ENCODE measurements at places on chromosomes 12 and 14. TPM values are rescaled to one million over a fixed set of nuclear protein-coding genes. Genes with fewer than 3 reads are reported as not detected.

DNA sequence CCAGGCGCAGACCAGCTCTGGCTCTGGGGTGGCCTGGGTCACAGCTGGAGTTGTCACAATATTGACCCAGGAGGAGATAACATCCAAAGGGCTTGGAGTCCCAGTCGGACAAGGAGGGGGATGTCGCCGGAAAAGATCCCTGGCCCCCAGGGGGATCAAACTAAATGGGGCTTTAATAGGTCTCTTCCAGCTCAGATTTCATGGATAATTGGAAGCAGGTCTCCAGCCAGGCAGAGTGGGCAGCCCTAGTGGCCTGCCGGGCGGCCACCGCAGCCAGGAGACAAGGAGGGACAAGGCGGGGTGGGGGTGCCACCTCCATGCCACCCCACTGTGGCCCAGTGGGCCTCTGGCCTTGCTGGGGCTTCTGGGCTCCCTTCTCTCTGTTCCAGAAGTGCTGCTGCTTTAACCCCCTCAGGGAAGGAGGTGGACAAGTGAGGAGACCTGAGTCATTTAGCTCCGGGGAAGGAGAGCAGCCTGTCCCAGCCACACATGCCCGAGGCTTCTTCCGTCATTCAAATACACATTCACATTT is 23.1 kb upstream of the PGF start:
- DNase-seq = no peak

Gene MEG3
- total RNA-seq = 25.2 TPM

DNA sequence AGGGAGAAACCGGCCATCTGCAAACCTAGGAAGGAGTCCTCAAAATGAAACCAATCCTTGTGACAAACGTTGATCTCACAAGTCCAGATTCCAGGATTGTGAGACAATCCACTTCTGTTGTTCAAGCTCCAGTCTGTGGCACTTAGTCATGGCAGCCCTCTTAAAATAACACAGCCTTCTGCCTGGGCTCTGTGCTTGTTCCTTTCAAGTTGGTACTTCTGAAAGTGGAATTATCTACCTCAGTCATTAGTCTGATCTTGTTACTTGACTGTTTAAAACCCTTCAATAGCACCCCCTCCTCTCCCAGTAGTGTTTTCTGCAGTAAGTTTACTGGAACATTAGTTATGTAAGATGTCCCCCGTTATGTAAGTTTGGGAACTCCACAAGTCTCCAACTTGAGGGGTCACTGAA is 111.0 kb upstream of the HIF1A start:
- DNase-seq = no peak

Gene OR4K15
- total RNA-seq = not detected

DNA sequence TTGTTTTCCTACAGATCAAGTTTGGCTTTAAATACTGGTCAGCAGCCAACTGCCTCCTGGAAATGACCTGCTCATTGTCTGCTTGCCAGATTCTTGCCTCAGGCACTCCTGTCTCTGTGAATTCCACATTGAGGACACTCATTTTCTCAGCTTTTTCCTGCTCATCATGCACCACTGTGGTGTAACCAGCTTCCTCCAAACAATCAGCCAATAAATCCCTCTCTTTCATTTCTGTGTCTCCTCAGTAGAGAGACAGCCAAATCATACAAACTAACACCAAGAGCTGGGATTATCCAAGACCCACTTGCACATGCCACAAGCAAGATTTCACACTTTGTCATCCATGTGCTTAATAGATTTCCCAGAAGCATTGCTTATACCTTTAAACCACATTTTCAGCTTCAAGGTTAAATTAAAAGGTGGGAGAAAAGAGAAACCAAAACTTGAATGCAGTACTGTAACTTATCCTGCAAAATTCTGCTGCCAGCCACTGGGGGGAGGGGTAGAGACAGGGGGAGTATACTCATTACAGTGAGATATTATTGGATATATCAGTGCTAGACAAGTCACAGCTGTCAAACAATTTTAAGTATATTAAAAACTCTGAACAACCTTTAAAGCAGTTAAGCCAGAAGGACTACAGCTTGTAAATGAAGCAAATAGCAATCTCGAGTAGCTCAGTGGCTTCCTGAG is 105.0 kb downstream of the PPP2R5E start:
- peak; percentile 53 for DNase-seq

DNA sequence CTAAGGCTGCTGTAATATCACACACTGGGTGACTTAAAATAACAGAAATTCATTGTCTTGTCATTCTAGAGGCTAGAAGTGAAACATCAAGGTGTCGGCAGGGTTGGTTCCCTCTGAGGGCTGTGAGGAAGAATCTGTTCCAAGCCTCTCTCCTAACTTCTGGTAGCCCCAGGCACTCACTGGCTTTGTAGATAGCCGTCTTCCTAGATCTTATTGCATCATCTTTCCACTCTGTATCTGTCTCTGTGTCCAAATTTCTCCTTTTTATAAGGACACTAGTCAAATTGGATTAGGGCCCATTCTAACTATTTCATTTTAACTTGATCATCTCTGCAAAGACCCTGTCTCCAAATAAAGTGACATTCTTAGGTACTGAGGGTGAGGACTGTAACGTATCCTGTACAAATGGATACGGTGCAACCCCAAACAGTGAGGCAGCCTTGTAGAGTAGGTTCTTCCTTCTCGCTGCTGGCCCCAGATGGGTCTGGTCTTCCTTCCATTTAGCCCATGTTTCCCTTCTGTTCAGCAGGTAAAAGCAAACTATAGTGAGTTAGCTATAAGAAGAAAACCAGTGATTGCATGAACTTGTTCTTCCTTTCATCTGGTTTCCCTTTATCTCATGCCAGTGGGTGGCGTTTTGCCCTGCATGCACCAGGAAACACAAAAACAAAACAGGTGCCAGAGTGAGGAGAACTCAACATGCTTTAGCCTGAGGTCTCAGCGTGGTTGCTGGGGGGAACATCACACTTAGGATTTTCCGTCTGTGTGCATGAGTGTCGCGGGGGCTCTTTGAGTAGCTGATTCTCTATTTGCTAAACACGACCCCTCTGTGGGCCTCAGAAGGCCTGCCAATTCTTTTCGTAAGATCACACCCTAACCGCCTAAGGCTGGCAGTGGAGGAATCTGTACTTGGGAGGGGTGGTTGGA is 19.5 kb downstream of the TTC9 start:
- DNase-seq = no peak

GRCh38 chr12:126998031-126998430 is 1268.9 kb upstream of the TMEM132C start:
- DNase-seq = no peak

GRCh38 chr12:110233212-110233903 is 47.7 kb upstream of the ATP2A2 start:
- DNase-seq = no peak

GRCh38 chr14:58898655-58899316 is 261.0 kb downstream of the DACT1 start:
- DNase-seq = no peak

- no peak for DNase-seq
Measured at GRCh38 chr14:89429199-89430181, 12.5 kb upstream of the FOXN3 start.

DNA sequence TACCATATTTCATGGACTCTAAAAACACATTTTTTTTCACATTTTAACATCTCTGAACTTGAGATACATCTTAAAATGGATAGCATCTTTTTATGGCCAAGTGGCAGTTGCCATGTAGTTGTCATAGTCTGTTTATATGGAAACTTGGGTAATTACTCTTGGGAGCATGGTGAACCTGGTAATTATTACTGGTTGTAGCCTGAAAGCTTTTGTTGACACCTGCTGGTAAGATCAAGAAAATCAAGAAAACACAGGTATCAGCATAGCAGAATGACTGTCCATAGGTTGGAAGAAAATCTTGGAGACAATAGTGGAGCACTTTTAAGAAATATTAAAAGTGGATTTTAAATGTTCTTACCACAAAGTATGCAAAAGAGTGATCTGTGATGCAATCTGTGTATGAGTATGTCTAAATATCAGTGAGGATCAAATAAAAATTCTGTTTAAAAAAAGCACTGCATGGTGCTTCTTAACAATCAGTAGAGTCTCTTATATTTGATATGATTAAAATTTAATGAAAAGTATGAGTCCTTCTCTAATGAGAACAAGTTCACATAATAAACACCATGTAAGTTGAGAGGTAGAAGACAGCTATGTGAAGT is 44.2 kb downstream of the TTC8 start:
- no peak for DNase-seq

DNA sequence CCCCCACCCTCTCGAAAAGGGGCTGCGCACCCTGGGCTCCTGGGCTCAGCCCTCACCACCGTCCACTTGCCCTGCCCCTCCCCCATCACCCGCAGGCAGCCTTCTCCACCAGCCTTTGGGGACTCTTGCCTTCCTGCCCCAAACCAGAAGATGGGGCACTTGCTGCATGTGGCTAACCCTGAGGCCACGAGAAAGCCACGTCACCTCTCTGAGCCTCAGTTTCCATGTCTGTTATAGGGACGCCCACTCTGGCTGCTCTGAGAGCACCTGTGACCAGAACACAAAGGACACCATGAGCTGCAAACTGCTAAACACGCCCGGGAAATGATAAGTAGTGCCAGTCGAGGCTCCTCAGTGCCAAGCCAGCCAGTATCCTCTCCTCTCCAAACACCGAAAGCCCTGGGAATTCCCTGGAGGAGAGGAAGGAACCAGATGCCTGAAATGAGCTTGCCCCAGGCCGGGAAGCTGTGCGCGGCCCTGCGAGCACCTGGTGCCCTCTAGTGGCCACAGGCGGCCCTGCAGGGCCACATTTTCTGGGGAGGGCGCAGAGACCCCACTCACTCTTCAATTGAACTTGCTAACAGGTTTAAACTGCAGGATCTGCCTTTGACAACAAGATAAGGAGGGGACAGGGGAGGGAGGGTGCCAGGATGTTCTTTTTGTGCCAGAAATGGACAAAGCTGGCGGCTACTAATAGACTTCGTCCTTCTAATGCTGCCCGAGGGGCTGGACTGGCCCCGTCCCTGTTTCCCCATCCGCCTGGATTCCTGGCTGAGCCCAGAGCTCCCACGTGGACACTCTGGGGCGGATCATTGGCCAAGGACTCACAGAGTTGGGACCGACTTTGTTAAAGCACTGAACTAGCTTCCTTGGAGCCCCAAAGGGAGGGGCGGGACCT is 10.2 kb upstream of the SERPINA9 start:
- peak; percentile 71 for DNase-seq

Gene COCH
- total RNA-seq = 0.89 TPM

DNA sequence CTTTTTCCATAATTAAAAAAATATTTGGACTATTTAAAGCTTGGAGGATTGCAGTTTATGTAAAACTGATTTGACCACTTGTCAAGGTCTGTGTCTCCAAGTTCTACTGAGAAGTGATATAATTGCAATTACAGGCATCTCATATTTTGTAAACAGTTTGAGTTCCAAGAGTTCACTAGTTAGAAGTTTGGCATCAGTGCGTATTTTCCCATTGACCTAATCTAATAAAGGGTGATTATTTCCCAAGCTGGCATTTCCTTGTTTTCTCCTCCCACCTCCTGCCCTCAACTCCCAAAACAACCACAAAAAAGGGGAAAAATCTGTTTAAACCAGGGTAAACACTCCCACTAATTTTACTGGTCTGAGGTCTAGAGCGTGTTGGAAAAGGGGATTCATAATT is 3.0 kb upstream of the MYF6 start:
- no peak for DNase-seq

Gene SMCO2
- total RNA-seq = not detected

GRCh38 chr12:109947521-109947920 is 47.4 kb downstream of the TCHP start:
- DNase-seq = no peak

GRCh38 chr14:21997300-21997699 is 323.7 kb upstream of the OR4E1 start:
- no peak for DNase-seq

All from psoas muscle (tissue), 8 donors.